ENCODE measurements at places on chromosomes 1 and 21.

GRCh38 chr1:105137543-105138457 is 1388.1 kb downstream of the AMY1C start:
- no peak for DNase-seq

- DNase-seq = no peak
Observed at GRCh38 chr1:161066694-161067093, 3.0 kb downstream of the ARHGAP30 start.

DNA sequence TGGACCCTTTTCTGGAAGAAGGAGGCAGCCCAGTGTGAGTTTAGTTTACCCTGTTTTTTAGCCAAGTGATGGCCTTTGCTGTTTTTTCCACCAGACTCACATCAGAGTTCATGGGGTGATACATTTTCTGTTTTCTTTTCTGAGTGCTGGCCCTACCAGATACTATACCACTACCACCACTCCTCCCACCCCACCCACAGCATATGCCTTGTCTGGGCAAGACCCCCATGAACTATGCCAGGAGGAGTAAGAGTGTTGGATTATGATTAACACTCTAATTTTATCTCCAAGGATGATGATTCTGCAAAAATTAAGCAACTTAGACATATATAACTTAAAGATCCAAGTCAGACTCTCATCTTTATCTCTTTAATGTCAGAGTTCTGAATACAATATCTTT is 26.1 kb downstream of the FABP3 start:
- DNase-seq = no peak

- no peak for DNase-seq
Observed at GRCh38 chr1:198176179-198176578, 19.4 kb downstream of the NEK7 start.

DNA sequence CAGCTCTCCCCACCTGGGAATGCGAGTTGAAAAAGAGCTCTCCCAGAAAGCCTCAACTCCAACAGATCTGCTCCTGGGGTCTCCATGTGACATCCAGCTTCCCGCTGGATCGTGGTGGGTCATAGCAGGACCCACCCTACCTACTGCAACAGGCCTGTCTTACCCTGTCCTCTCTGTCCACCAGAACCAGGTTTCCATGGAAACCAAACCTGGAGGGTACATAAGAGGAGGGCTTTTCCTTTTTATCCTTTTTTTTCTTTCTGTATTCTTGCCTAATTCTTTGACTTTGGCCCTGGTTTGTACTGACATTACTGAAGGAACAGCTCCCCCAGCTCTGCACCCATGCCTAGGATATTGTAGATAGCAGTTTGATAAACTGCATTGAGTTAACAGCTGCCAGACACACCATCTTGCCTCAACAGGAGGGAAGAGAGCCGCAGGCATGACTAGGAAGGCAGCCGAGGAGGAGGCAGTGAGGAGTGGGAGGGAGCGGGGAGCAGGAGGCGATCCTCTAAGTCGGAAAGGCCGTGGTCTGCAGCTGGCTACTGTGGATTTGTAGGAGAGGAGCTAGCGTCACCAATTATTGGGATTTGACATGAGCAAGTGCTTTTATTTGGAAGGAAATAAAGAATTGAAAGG is 9.7 kb upstream of the FMOD start:
- no peak for DNase-seq

DNA sequence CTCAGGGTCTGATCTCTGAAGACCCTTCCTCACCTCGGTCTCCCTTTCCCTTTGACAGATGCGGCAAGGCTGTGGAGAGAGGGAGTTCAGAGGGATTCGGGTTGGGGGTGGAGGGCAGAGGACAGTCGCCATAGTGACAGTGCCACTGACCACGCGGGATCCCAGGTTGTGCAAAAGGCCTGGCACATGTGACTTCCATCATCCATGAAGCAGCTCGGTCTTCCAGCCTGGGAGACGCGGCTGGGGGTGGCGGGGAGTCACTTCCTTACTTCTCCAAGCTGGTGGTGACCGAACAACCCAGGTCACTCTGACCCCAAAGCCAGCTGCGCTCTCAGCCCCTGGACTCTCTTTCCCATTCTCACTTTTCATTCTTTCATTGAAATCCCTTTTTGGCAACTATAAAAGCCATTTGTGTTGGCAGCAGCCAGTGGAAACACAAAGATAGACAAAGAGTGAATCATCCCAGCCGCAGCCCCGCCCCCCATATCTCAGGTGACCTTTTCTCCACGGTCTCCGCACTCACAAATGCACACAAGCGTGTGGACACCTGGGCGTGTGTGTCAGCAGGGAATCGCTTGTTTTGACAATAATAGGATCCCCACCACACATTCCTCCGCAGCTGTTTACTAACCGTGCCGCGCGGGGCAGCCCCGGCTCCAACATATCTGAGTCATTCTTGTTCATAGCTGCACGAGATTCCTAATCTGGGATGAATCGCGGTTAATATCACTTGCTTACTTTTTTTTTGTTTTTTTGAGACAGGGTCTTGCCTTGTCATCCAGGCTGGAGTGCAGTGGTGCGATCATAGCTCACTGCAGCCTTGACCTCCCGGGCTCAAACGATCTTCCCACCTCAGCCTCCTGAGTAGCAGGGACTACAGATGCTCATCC is 68.3 kb downstream of the DHRS3 start:
- DNase-seq = no peak

- no peak for DNase-seq
Observed at GRCh38 chr1:1440262-1441001, 4.9 kb downstream of the VWA1 start.

- DNase-seq = no peak
Observed at GRCh38 chr1:9080705-9081291, 11.4 kb upstream of the SLC2A5 start.

DNA sequence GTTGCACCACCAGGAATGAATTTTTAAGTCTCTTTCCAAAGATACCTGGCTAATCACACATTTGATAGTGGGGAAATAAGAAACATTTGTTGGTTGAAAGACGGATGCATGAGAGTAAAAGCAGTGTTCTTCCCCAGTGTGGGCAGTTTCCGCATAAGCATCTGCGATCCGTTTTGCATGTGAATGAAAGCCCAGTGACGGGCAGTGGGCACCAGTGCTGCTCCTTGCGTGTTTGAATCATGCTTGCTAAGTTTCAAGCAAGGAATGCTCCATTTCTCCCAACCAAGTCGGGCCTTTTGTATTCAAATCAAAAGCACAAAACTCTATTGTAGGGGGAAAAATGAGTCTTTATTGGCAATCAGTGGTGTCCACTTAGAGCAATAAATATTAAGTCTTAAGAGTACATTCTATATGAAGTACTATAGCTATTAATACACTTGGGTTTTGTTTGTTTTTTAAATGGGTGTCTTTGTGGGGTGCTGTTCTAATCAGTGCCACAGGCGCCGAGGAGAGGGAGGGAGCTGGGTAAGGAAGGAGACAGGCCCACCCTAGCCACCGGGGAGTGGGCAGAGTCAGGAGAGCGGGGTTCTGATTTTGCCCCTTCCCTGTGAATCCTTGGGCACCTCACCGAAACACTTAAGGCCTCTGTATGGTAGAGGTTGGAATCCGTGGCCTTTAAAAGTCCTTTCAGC is 750 bp upstream of the PTGFRN start:
- no peak for DNase-seq

DNA sequence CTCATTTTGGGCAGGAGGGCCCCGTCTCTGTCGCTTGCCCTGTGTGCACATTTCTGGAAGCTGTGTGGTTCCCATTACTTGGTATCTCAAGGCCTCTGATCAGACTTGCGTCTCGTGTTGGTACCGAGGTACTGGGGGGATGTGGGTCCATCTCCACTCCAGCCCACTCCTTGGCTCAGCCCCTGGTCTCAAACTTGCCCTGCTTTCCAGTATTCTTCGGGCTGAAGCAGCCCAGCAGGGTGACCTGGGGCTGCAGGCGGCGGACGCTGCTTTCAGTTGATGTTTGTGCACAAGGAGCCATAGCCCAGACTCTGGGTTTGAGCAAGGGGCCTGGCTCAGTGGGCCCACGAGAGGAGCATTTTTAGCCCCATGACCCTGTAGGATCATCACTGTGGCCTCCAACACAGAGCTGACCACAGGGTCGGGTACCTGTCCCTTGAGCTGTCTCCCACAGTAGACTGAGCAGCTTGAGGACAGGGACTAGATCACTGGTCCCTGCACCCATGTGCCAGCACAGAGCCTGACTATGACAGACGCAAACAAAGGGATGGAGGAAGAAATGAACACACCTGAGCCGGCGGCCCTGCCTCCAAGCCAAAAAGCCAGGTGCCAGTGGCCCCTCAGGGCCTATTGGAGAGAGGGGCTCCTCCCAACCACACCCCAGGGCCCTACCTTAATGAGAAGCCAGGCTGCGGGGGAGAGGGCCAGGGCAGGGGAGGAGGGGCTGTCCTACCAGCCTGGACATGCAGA is 46.8 kb downstream of the CHD5 start:
- DNase-seq = no peak

- no peak for DNase-seq
Observed at GRCh38 chr1:222552882-222553281, 5.0 kb upstream of the HHIPL2 start.

GRCh38 chr1:189899686-189900425 is 577.8 kb downstream of the BRINP3 start:
- DNase-seq = no peak

- DNase-seq = no peak
Observed at GRCh38 chr21:33578214-33578613, 10.3 kb downstream of the DONSON start.

DNA sequence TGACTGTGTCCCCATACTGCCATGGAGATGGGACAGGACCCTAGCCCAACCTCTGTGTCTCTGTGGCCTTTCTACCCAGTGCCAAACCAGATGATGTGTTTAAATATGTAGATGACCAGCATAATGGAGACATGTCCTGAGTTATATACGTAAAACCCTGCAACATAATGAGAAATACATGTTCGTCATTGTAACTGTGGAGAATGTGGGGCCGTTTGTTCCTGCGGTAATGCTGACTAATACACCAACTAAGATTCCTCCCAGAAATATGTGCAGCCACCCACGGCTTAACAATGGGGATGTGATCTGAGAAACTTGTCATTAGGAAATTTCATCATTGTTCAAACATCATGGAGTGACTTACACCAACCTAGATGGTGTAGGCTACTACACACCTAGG is 71.7 kb upstream of the SIM2 start:
- no peak for DNase-seq

DNA sequence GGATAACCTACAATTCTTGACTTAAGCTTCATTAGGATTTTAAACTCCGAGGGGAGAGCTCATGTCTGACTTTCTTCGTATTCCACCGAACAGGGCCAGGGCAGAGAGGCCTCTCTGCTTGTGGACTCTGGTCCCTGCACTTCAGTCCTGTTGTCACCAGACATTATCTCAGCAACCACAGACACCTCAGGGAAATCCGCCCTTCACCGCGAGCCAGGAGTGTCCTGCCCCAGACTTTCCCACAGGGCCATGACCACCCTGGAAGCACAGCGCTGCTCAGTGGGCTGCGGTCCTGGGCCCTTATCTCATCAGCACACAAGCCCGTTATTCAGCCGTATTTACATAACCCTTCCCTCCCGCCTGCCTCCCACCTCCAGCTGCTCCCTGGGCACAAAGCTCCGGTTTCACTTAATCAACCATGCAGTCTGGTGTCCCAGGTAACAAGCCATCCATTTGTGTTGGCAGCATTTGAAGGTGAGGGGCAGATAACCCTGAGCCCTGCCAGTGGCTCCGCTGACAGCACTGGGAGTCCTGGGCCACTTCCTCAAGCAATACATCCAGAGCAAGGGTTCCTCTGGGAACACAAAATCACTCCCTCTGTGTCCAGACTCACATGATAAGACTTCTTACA is 122.8 kb upstream of the RAB4A start:
- no peak for DNase-seq

GRCh38 chr1:41162441-41162840 is 79.7 kb downstream of the SCMH1 start:
- no peak for DNase-seq
